ENCODE measurements at places on chromosomes 7 and 10. TPM values are rescaled to one million over a fixed set of nuclear protein-coding genes. Genes with fewer than 3 reads are reported as not detected.

DNA sequence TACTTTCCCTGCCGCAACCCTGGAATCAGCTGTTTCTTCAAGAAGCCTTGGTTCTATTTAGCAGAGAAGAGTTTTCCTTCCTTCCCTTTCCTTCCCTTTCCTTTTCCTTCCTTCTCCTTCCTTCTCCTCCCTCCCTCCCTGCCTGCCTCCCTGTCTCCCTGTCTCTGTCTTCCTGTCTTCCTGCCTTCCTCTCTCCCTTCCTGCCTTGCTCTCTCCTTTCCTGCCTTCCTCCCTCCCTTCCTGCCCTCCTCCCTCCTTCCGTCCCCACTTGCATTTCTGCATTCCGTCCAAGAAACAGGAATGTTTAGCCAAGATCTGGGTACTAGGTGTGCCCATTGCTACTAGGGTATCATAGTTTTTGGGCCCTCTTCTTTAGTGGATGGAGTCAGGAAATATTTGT lies 21.9 kb downstream of the SND1 start:
- DNase-seq: no peak

- DNase-seq: no peak
These were observed 19.8 kb downstream of the LSMEM1 start for GRCh38 chr7:112500619-112501018.

DNA sequence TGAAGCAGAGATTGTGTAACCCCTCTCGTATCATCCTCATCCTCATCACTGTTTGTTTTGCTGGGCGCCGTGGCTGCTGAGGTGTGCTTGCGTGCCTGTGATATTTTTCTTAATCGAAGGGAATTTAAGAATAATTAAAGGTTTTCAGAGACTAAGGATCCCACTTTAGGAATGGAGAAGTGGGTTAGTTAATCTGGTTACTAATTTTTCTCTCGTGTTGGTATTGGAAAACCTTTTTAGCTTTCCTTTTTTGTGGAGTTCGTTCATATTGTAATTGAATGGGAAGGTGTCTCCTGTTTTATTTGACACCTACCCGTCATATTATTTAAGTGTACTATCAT lies 1.3 kb downstream of the UBN2 start:
- DNase-seq: no peak

DNA sequence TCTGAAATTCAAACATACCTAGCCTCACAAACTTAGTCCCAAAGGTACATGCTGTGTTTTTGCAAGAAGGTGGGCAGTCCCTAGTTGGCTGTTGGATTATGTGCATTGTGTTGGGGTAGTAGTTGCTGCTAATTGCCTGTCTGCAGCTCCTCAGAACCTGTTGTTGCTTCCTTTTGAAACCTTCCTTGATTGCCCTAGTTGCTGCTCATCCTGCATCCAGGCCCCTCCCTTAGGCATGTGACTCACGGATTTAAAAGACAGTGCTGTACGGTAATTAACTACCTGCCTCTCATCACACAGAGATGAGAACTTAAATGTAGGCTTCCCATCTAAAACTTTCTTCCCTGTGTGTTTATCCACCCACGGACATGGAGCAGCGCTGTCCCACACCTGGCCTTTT lies 67.7 kb downstream of the BMPR1A start:
- no peak for DNase-seq

DNA sequence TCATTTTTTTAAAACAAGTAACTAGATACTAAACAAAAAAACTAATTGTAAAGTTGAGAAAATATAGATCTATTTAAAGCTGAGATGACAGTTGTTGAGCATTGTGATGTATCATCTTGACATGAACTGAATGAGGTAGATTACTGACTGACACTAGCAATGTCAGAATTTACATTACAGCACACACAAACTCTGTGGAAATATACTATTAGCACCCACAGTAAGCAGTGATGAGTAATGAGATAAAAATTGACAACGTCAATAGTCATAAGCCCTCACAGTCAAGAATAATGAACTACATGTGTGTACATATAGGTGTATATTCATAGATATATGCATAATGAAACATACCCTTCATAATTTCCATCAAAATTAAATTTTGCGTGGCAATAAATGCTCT lies 368.4 kb downstream of the TFEC start:
- no peak for DNase-seq

DNA sequence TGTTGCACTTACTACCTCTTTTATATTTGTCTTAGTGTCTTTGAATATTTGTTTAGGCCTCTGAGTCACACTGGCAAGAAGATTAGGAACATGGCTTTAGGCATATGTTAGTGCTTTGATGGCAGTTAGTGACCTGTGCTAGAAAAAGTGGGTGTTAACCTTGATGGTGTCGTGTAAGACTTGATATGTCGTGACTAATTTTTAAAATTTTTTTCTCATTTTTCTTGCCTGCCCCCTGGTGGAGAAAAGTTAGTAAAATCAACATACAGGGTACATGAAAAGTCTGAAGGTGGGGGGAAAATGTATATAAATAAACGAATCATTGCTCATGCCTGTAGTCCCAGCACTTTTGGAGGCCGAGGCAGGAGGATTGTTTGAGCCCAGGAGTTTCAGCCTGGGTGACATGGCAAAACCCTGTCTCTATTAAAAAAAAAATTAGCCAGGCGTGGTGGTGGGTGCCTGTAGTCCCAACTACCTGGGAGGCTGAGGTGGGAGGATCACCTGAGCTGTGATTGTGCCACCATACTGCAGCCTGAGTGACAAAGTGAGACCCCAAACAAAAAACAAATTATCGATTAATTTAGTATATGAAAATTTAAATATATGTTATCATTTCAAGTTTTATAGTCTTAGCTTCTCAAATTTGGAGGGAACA lies 44.6 kb downstream of the TAX1BP1 start:
- no peak for DNase-seq

- no peak for DNase-seq
These were observed 76.2 kb downstream of the ZNF22 start for GRCh38 chr10:45076891-45077290.

DNA sequence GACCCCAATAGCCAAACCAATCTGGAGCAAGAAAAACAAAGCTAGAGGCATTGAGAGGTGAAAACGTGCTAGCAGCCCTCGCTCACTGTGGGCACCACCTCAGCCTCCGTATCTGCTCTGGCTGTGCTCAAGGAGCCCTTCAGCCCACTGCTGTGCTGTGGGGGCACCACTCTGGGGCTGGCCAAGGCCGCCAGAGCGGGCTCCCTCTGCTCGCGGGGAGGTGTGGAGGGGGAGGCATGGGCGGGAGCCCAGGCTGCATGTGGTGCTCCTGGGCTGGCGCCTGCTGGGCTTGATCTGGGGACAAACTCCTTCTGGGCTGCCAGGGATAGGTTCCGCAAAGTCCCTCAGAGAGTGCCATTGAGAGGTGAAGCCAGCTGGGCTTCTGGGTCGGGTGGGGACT lies 1002.0 kb downstream of the GATA3 start:
- no peak for DNase-seq

DNA sequence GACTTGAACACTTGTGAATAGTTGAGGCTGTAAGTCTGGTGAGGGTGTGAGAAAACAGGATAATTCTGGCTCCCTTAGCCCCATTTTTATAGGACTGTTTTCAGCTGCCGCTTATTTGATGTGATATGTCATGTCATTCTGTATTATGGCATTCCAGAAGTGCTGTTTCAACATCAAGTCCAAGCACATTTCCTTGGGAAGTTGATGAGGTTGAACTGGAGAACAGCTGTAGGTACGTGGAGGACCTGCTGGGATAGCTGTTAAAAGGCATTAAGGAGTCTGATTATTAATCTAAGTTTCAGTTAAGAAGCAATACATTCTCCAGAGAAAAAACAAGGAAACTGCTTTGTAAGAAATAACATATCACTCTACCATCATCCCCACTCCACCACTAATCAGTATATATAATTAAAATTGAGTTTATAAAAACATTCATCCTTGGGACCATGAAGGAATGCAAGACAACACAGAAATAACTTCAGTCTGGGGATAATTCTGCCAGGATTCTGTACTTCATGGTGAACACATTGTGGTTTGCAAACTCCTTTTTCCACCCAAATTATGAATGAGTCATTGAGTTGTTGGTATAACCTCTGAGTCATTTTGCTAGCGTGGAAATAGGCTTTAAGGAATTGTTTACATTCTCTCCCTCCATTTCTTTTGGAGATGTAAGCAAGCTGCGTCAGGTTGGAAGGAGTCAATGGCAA lies 39.9 kb upstream of the TMEM229A start:
- DNase-seq: no peak

GRCh38 chr10:49297818-49298670 lies 926 bp upstream of the C10orf71 start:
- no peak for DNase-seq

- no peak for DNase-seq
These were observed 9.9 kb downstream of the MDH2 start for GRCh38 chr7:76057813-76058145.

DNA sequence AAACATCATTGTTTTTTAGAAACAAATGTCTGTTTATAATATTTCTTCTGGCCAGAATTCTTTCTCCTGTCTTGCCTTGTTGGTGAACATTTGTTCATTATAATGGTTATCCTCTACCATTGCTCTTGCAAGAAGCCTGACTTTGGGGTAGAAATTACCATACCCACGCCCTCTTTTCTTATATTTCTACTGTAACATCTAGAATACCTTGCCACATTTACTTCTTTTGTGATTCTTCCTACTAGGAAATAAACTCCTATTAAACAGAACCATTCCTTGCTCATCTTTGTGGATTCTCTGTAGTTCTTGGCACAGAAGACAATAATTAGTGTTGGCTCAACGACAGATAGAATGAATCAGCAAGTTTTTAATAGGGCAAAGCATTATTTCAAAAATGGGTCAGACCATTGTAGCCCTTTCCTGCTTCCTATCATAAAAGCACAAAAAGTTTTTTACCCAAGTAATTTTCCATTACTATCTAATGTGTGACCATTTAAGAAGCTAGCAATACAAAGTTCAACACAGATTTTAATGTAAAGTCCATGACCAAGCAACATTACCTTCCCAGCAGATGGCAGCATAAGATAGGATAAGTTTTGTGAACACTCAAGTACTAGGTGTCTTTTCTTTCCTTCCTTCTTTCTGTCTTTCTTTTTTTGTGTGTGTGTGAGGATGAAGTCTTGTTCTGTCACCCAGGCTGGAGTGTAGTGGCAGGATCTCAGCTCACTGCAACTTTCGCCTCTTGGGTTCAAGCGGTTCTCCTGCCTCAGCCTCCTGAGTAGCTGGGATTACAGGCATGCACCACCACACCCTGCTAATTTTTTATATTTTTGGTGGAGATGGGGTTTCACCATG lies 270.4 kb downstream of the HGF start:
- DNase-seq: no peak

GRCh38 chr10:78747401-78748234 lies 321.1 kb upstream of the ZMIZ1 start:
- DNase-seq: no peak

DNA sequence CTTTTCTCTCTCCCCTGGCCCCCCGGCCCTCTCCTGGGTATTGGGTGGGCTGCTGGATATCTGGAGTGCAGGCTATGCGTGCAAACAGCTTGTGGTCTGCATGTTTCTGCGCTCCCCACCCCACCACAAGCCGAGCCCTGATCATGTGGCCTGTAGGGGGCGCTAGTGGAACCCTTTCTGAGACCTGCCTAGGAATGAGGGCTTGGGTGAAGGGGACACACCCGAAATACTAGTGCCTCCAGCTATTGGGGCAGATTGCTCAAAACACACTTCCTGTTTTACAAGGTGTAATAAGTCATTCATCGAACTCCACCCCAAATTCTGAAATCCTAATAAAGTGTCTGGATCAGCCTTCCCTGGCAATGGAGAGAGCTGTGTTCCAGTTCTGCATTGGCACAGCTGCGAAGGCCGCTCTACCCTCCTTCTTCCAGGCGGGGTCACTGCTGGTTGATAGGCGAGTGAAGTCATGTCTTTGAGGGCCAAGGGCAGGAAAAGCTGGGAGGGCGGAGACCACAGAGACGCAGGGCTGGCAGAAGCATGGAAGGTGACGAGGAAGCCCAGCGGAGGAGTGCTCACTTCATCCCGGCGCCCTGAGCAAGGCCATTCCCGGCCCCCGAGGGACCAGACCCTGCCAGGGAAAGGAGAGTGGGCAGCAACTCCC lies 19.8 kb upstream of the PRRT4 start:
- DNase-seq: no peak

GRCh38 chr10:62655337-62655994 lies 149.1 kb upstream of the ADO start:
- no peak for DNase-seq

- no peak for DNase-seq
These were observed 453.4 kb upstream of the CELF2 start for GRCh38 chr10:10564081-10564794.

- DNase-seq: no peak
These were observed 524.8 kb downstream of the GRM8 start for GRCh38 chr7:126727930-126728391.

DNA sequence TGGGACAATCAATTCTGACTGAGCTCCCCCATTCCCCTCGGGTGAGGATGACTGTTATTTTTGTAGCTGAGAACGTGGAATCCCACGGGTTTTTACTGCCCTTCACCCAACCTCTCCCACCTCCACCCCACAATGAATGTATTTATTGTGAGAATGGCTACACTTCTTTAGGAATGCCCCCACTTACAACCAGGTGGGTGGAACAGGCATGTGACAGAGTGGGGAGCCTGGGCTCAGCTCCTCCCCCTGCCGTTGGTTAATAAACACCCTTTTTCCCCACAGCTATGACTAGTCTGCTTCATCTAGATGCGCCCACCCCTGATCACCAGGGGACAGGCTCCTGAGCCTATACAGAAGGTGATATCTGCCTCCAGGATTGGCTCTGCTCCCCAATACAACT lies 2.0 kb downstream of the MRPL43 start:
- DNase-seq: no peak

The NDUFB2 gene
- total RNA-seq: 224 TPM

The ATOH7 gene
- 0.79 TPM for total RNA-seq

The GSTK1 gene
- total RNA-seq: 388 TPM

The WNT8B gene
- not detected for total RNA-seq

The SCIN gene
- total RNA-seq: 107 TPM

The VSTM2A gene
- not detected for total RNA-seq

The MPLKIP gene
- 47.0 TPM for total RNA-seq

The FRA10AC1 gene
- total RNA-seq: 1.9 TPM

The PILRA gene
- total RNA-seq: 4.9 TPM

The CUEDC2 gene
- total RNA-seq: 5.2 TPM

The NODAL gene
- not detected for total RNA-seq

The LRMDA gene
- total RNA-seq: 2.2 TPM
